GM19239 (cell line): ENCODE measurements at places on chromosomes 6 and 20.
A peak's percentile ranks its signal among the peaks of the same experiment; 100 is the strongest.

DNA sequence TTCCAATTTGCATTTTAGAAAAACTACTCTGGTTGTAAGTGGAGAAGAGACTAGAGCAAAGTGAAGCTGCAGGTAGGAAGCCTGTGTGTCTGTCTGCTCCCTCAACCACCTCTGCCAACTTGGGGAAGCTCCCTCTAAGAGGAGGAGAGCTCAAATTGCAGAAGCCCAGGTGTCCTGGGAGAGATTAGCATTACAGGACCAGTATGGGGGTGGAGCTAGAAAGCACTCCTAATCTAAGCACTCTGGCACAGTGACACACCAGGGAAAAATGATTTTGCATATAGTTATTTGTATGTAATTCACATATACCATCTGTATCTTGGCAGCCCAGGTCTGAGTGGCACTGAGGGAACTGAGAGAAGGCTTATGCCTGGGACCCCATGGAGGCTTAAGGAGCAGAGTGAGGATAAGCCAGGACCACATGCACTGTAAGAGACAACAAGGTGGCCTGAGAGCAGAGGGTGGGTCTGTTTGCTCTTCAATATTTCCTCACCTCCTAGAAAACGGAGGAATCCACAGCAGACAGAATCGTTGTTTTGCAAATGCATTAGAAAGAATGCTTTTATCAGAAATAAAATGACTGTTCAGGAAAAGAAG lies 13.6 kb downstream of the GSTA2 start:
- DNase-seq, result no peak

DNA sequence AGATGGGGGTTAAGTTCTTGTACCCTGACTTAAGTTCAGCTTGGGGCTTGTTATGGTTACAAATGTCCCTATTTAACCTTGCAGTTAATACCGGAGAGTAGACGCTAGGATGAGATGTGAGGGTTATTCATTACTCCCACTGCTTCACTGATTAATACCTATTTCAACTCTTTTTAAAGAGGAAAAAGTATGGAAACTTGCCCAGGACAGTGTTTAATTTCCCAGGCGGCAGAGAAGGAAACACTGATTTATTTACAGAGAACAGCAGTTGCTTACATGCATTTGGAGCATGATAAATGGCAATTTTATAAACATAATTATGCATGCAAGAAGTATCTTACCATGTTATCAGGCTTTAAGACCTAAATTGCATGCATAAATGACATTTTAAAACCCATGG lies 137.7 kb downstream of the RCAN2 start:
- no peak for DNase-seq

DNA sequence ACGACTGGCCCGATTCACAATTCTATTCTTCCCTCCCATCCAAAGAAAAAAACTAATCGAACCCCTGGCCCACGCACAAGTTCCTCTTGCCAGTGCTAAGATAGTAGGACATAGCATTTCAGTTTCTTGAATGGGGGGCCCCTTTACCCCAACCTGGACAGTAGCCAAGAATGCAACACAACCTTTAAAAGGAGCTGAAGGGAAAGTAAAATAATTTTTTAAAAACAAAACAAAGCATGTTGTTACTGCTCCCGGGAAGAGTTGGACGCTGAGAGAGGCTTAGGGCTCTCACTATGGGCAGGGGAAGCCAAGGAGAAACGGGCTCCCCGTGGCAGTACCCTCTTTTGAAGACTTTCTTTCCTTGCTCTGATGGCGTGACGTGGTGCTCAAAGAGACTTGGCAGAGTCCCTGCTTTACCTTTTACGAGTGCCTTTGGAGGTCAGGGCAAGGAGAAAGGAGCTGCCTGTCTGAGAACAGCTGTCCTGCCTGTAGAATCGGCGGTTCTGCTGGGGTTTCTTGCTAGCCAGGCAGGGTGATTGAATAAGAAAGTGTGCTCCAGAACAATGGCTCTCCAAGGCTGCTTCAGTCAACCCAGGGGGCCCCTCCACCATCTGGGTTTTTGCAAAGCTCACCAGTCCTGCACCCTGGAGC lies 5.8 kb downstream of the TFAP2C start:
- no peak for DNase-seq

DNA sequence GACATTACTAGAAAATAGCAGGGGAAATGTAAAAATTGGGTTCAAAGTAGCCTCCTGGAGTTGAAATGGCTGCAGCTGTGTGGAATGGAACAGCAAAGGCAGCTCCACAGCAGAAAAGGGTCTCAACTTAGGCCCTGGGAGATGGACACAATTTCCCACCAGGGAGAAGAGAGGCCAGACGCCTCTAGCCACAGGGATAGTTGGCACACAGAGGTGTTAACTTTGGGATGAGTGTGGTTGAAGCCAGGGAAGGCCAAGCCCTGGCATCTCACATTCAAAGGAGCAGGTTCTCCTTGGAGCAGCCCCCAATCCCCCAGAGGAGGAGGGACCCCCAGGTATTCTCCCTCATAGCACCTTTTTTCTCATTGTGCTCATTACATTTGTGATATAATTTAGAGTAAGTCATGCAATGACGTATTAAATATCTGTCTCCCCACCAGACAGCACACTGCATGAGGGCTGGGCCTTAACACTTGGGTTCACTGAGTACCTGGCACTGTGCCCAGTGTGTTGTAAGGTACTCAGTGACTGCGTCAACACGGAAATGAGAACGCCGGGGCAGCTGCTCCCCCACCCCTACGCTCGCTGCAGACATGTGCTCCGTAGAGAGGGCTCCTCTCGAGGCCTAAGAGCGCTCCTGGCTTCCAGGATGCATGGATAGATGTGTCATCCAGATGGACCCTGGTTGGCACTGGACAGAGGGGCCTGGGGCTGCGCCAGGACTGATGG lies 76.0 kb upstream of the CD93 start:
- DNase-seq, result no peak

GRCh38 chr6:22784601-22785410 lies 215.4 kb downstream of the HDGFL1 start:
- no peak for DNase-seq

DNA sequence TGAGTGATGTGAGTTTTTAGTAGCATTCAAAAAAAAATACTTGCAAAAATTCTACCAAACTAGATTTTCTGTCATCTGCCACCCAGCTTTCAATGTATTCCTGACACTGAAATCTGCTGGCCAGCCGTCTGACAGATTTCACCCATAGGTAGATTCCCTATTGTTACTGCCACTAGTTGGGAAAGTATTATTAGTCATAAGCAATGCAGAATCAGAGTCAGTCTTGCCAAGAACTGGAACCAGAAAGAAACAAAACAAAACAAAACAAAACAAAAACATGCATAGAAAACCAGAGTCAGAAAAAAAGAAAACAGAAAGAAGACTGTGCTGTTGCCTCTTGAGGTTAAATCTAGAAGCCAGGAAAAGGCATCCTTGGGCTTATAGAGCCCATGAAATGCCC lies 293.1 kb upstream of the KCNQ5 start:
- DNase-seq, result no peak

GRCh38 chr20:3203315-3204123 lies 963 bp downstream of the DDRGK1 start:
- DNase-seq, result no peak

DNA sequence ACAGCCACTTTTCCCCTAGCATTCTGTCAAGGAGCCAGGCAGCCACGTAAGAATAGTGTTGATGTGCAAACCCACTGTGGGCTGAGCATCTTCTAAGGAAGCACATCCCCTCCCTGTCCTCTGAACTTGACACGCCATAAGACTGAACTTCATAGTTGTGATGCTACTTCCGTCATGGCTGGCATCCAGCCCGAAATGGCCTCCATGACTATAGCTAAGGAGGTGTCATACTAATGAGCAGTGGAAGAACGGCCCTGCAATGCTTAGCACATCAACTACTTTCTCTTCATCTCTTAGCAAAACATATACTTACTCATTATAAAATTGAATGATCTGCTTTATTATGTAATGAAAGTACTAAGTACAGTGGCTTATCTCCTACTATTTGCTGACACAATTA lies 110.2 kb downstream of the GJA10 start:
- DNase-seq, result no peak

GRCh38 chr20:64058536-64058935 lies 4.5 kb upstream of the TCEA2 start:
- DNase-seq, result no peak

DNA sequence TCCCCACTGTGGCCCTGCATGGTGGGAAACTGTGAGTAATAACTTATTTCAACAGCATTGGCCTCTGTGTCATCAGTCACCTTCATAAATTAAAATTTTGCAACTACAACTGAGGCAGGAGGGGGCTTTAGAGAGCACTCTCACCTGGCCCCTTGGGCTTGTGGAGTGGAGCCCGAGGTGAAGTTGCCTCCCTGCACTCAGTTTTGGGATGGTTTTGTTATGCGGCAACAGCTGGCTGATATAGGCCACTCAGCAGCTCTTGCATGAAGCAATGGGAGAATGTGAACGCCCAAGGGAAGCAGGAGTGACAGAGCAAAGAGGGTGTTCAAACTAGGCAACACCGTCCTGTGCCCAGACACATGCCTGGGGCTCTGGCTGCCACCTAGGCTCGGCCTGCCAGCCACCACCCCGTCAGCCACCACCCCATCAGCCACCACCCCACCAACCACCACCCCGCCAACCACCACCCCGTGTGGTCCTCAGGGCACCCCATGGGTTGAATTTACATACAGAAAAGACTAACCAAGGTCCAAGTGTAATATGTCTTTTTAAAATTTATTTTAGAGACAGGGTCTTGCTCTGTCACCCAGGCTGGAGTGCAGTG lies 4.3 kb upstream of the GFRA4 start:
- DNase-seq, result no peak

- no peak for DNase-seq
These were observed 14.6 kb downstream of the KHDC1 start for GRCh38 chr6:73248192-73248903.

GRCh38 chr6:1901556-1901955 lies 291.8 kb downstream of the FOXC1 start:
- no peak for DNase-seq

GRCh38 chr6:131642987-131643611 lies 6.0 kb downstream of the ENPP3 start:
- DNase-seq, result no peak

DNA sequence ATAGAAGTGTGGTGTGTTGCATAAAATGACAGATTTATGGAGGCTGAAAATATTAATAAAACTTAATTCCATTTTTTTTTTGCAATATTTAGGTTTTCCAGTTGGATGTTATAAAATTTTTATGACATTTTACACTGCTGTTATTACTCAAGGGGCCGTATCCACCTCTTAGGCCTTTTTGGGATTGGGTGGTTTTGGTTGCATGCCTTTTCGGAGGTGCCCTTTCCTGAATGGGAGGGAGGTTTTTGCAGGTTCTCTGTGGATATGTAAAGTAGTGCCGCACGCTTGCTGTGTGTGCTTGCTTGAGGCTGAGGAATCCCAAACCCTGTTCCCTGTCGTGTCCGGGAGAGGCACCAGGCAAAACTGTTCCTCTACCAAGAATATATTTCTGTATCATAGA lies 6.8 kb downstream of the ARID1B start:
- DNase-seq, result no peak

- DNase-seq, result no peak
These were observed 82.4 kb upstream of the TCF21 start for GRCh38 chr6:133806382-133807140.

GRCh38 chr6:132404736-132405135 lies 3.5 kb upstream of the MOXD1 start:
- DNase-seq, result no peak

GRCh38 chr6:22153384-22154158 lies 143.3 kb downstream of the PRL start:
- DNase-seq, result no peak

DNA sequence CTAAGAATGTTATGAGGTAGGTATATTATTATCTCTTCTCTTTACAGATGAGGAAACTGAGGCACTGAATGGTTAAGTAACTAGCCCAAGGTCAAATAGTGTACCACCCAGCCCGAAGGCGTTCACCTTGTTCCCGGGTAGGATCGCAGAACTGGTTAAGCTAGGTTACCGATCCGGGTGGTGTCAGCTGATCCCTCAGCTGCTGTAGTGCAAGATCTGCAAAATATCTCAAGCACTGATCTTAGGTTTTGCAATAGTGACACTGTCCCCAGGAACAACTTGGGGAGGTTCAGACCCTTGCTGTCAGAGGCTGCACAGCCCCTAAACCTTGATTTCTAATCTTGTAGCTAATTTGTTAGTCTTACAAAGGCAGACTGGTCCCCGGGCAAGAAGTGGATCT lies 28.1 kb downstream of the SLC52A3 start:
- DNase-seq, result no peak

GRCh38 chr20:50085481-50086365 lies 27.2 kb downstream of the UBE2V1 start:
- DNase-seq, result peak; percentile 55
